ENCODE measurements at places on chromosomes 1 and 21. TPM values are rescaled to one million over a fixed set of nuclear protein-coding genes. Genes with fewer than 3 reads are reported as not detected.

DNA sequence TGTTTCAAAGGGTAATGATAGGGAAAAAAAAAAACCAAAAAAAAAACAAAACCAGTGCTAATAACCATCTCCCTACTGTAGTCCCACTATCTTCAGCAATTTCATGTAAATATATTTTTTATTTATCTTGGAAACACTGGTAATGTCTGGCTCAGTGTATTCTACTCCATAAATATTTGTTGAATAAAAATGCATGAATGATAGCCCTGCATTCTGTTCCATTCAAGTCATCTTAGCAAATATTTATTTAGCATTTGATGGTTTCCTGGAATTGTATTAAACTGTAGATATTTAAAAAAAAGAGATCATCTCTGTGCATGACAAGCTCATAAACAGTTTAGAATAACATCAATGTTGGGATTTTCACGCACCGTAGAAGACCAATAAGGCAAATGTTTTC, 24.2 kb downstream of the IL23R start:
- no peak for DNase-seq

DNA sequence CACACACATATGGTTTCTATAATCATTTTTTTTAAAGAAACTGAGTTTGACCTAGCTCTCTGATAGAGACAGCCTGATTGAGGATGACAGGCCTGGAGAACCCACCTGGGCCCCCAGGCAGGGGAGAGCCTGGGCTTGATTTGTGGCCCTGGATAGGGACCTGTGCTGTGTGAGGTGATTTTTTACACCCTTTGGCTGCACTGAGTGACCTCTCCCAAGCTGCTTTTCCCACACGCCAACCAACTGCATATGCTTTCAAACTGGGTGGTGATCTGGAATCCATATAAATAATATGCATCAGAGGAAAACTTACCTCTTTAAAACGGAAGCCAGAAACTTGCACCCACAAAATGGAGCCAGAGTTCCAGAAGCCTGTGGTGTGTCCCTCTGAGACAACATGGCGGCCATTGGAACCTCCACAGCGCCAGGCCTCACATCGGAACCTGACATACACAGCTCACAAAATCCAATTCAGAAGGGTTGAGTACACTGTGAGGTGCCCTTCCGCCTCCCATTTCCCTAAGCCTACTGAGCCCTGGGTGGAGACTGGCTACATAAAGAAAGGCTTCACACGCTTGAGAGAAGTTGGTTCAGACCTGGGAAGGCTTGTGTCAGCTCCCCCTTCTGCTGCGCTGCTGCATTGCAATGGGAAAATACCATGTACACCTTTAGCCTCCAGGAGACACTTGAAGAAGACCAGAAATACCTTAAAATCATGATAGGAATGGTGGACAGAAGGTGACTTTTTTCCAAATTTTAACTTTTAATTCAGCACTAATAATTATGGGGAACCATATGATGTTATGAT, 160.7 kb downstream of the HHIPL2 start:
- DNase-seq = no peak

GRCh38 chr21:25862596-25862995, 127.8 kb downstream of the GABPA start:
- DNase-seq = no peak

GRCh38 chr1:98323388-98323787, 338.1 kb upstream of the SNX7 start:
- DNase-seq = no peak

DNA sequence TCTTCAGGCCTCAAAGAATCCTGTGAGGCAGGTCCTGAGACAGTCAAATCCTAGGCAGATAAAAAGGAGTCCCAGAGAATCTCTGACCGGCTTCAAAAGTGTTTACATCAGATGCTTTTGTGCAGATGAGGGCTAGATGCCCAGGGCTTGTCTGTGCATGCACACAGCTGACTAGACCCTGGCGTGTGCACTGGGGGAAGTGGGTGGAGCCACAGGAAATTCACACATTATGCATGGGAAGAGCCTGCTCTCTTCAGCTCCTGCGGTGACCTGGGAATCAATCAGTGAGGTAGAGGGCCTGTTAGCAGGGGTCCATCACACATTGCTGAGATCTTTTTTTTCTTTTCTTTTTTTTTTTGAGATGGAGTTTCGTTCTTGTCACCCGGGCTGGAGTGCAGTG, 36.6 kb upstream of the NHLH2 start:
- no peak for DNase-seq

LIPI gene
- 0.26 TPM for polyA plus RNA-seq

- DNase-seq = no peak
Observed at GRCh38 chr1:202155478-202156021, 4.9 kb downstream of the PTPN7 start.

Data from left renal pelvis (tissue), 4 donors.